Activated CD4-positive, alpha-beta T cell treated with anti-CD3 and anti-CD28 coated beads for 1 hour (primary cell): ENCODE measurements at places on chromosomes 12 and 14.

DNA sequence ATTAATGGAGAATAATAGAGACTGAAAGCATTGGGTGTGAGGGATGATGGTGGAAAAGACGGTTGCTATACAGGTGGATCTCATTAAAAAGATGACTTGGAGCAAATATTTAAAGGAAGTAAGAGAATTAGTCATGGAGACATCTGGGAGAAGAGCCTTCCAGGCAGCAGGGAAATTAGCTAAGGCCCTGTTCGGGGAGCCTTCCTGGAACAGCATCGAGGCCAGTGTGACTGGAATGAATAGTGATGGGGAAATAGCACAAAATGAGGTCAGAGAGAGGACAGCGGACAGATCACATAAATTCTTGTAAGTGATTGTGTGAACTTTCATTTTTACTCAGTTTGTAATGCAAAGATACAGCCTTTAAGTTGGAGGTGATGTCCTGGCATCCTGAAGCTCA, 842.3 kb downstream of the SLC6A15 start:
- no peak for DNase-seq

DNA sequence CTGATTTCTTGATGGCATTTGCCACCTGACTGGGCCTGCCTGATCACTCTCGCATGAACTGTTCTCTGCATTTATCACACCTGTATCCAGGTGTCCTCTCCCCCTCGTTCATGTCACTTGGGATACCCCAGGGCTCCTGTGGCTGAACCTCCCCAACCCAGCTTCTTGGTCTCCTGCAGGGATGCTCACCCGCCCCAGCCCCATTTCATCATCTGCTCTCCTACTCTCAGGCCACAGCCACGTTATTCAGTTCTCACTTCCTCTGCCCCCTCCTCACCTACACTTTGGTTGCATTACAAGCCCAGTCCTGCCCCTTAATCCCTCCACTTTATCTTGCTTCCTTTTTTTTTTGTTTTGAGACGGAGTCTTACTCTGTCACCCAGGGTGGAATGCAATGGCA, 35.5 kb downstream of the TMBIM6 start:
- DNase-seq, result no peak

GRCh38 chr14:38931969-38932652, 170.9 kb downstream of the SEC23A start:
- no peak for DNase-seq

DNA sequence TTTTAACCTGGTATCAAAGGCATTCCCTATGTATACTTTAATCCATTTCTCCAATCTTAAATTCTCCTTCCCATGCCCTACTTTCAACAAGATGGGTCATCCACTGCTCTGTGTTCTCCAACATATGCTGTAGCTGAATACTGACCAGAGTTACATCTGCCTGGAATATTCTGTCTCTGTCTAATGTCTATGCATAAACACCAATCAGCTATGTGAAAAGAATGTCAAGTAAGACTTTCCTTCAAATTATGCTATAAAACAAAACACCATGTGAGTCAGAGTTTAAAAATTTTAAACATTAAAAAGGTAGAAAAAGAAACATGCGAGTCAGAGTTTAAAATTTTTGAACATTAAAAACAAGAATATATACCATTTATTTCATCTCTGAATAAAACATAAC, 19.3 kb downstream of the NT5DC3 start:
- DNase-seq, result no peak

DNA sequence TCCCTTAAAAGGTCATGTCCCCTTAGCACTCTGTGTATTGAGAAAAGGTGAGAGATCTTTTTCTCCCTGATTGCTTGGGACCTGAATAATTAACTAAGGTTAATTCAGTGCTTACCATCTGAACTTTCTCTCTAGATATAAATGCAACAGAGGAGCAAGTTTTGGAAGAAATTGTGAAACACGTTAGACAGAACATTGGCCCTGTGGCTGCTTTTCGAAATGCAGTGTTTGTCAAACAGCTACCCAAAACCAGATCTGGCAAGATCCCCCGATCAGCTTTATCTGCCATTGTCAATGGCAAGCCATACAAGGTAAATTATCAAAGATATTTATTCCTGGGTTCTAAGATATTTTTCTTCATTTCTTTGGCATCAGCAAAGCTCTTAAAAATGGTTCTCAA, 175.5 kb downstream of the ACSS3 start:
- no peak for DNase-seq

- no peak for DNase-seq
These were observed 138.7 kb upstream of the E2F7 start for GRCh38 chr12:77204083-77204482.

- DNase-seq, result no peak
These were observed 349.9 kb downstream of the C12orf50 start for GRCh38 chr12:87679251-87679650.

DNA sequence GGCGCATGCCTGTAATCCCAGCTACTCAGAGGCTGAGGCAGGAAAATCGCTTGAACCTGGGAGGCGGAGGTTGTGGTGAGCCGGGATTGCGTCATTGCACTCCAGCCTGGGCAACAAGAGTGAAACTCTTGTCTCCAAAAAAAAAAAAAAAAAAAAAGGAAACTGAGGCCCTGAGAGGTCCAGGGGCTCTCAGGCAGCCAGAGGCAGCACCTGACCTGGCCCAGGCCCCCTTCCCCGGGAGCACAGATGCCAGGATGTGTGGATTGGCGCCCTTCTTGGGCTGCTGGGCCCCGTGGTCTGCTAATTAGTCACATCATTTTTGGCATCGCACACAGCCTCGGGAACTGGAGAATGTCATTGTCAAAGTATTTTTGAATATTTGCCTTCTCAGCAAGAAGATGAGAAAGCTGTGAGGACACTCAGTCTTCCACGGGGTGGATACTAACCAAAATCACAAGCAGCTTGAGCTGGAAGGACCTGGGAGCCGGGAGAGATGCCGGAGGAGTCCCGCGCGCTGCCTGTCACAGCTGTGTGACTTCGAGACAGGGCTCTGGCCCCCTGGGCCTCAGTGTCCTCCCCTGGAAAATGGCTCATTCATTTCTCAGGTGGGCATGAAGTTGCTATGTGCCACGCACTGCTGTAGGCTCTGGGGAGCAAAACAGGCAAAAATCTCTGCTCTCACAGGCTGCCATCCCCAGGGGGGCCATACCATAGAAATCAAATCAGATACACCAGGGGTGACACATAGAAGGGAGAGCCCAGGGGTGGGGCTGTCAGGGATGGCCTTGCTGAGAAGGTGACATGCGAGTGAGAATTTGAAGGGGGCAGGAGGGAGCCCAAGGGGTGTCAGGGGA, 12.5 kb upstream of the RCOR1 start:
- no peak for DNase-seq

DNA sequence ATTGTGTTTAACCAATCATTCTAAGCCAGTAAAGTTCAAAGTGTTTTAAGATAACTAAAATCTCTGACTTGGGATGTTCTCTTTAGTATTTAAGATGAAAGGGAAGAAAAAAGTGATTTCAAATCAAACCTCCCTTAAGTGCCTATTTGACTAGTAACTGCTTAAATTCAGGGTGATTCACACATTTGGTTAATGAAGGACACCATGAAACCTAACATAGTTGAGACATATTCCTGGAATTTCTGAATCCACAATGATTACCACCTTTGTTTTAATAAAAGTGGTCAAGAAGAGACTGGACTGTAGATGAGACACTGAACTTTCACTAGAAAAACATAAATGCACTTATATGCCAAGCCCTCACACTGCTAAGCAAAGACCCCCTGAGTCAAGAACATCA, 138.7 kb downstream of the MED13L start:
- no peak for DNase-seq

GRCh38 chr14:77508876-77509275, 10.3 kb upstream of the ISM2 start:
- no peak for DNase-seq

DNA sequence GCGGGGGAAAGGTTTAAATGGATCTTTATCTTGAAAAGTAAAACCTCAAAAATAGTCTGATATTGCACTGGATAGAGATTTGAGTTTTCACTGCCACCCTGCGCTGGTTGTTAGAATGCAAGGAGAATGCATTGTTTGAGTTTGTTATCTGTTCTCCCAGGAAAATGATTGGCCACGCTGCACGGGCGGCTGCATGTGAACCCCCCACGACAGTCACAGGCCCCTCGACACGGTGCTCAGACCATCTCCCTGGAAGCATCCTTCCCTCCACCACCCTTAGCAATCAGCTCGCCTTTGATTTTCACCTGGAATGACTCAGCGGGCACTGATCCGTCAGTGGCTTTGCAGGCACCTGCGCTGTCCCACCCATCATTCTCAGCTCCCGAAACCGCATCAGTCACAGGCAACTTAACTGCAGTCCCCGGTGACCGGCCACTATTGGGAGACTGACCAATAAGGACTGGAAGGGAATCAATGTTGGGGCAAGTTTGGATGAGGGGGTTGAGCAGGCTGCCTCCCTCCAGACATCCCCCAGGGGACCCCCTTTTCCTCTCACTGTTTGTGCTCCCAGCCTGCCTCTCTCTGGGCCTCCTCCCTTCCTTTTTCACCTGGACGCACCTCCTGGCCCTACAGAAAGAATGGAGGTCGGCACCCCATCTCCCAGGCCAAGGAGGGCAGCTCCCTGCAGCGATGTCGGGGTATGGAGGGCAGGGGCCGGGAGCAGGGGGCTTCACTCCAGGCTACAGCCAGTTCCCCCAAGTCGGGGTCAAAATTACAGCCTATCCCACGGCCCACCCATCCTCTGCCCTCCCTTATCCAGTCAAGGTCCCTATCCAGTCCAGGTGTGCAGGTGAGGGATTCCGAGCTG, 28.5 kb upstream of the C14orf180 start:
- DNase-seq, result no peak

- DNase-seq, result no peak
These were observed 89.4 kb downstream of the UNC79 start for GRCh38 chr14:93520053-93520607.

DNA sequence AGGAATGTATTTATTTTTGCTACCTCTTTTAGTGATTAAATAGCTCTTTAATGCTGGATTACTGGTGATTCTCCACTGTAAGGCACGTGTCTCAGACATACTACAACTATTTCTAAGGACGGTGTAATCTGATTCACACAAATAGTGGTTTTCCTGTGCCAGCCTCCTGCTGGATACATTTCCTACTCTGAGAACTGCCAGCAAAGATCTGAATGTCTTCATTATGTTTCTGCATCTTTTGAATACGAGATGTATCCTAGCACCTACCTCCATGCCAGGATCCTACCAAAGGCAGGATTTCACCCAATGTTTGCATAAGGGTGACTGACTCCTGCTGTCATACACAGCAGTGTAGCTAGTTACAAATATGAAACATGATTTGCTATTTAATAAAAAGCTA, 120.6 kb downstream of the PRICKLE1 start:
- no peak for DNase-seq

GRCh38 chr12:115869604-115870003, 407.9 kb downstream of the MED13L start:
- DNase-seq, result no peak

GRCh38 chr12:119593578-119594398, at the start of gene TMEM233:
Gene TMEM233 (plus strand): TSS chr12:119593774. CDS start chr12:119593849, 75 bp downstream.
- DNase-seq, result no peak
